ENCODE measurements at places on chromosomes 12 and 14. TPM values are rescaled to one million over a fixed set of nuclear protein-coding genes. Genes with fewer than 3 reads are reported as not detected.

The LRP1 gene
- polyA plus RNA-seq = 166 TPM

The MYH6 gene
- 0.80 TPM for polyA plus RNA-seq

The ARMH4 gene
- 6.5 TPM for polyA plus RNA-seq

The DCAF5 gene
- 26.4 TPM for polyA plus RNA-seq

The KRT74 gene
- polyA plus RNA-seq = not detected

The AHNAK2 gene
- polyA plus RNA-seq = 38.9 TPM

The TRIM9 gene
- not detected for polyA plus RNA-seq

The SDR9C7 gene
- not detected for polyA plus RNA-seq

The DNAH10 gene
- polyA plus RNA-seq = 0.32 TPM

The DEPDC4 gene
- 1.5 TPM for polyA plus RNA-seq

The RTN1 gene
- 0.33 TPM for polyA plus RNA-seq

DNA sequence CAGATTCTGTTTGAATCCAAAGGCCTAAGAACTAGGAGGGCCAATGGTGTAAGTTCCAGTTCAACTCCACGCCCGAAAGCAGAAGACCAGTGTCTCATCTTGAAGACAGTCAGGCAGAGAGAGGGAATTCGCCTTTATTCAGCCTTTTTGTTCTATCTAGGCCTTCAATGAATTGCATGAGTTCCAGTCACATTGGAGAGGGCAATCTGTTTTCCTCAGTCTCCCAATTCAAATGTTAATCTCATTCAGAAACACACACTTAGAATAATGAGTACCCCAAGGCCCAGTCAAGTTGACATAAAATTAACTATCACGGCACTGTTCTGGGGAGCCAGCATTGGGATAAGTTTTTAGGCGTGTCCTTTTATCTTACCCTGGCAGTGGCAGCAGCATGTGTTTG, 65.8 kb downstream of the C14orf39 start:
- no peak for DNase-seq

GRCh38 chr12:53213348-53213747, 6.3 kb upstream of the ITGB7 start:
- peak; percentile 83 for DNase-seq

DNA sequence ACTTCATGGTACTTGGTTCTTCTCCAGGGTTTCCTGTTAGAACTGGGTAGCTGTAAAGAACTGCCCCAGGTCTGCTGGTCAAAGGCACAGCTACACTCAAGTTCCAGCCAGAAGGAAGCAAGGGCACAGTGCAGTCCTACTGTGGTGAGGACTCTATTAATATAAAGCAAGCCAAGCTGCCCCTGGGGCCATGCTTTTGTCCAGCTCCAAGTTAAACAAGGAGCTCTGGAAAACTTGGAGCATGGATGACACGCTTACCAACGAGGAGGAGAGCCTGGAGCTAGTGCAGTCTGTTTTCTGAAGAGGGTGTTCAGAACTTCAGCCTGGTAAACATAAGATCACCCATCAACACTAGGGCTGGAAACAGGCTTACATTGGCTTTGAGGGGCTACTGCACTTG, 4.0 kb downstream of the FZD10 start:
- no peak for DNase-seq

DNA sequence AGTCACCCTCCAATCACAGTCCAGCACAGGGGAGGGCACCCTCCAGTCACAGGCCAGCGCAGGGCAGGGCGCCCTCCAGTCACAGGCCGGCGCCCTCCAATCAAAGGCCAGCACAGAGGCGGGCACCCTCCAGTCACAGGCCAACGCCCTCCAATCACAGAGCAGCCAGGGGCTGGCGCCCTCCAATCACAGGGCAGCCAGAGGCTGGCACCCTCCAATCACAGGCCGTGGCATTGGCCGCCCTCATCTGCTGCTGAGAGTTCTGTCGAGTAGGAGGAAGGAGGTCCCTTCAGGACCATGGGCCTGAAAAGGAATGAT, 26.6 kb downstream of the DDX51 start:
- DNase-seq = no peak

- DNase-seq = no peak
Observed at GRCh38 chr12:39372929-39373328, 70.0 kb downstream of the KIF21A start.

DNA sequence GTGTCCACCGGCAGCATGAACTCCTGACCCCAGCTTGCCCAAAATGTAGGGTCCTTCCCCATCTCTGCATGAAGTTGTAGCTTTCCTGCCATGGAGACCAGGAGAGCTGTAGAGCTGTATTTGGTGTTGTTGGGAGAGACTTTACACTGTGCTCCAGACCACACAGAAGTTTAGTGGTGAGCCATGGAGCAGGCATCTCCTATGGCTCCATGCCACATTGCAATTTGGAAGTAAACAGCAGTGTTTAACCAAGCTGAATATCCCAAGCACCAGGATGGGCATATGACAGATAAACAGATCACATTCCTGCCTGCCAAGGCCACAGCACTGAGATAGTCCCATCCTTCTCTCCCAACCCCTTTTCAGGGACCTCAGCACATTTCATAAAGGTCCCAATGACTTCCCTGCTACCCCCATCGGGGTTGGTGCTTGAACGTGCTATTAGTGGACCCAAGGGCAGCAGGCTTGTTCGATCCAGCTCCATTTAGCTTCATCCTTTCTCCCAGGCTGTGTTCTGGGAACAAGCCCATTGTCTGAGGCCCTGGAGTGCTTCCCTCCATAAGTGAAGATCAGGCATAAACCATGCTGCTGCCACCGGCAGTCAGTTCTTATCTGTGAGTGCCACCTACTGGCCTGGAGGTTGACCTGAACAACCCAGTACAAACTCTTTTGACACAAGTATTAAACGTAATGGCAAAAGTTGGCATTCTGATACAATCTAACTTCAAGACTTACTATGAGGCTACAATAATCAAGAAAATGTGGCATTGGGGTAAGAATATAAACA, 172.3 kb upstream of the ATXN7L3B start:
- DNase-seq = peak; percentile 6

DNA sequence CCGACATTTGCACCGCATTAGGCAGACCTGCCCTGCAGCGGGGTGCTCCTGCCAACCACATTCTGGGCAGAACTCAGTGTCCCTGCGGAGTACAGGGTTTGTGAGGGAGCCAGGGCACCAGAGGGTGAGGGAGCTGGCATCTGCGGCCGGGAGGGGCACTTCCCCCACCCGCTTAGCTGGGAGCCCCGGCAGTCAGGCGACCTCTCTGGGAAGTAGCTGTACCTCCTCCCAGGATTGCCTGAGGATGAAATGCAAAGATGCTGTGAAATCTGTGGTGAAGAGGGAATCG, 58.6 kb downstream of the ANKRD9 start:
- DNase-seq = no peak

- DNase-seq = no peak
Observed at GRCh38 chr14:100032738-100033137, 32.5 kb upstream of the EVL start.

DNA sequence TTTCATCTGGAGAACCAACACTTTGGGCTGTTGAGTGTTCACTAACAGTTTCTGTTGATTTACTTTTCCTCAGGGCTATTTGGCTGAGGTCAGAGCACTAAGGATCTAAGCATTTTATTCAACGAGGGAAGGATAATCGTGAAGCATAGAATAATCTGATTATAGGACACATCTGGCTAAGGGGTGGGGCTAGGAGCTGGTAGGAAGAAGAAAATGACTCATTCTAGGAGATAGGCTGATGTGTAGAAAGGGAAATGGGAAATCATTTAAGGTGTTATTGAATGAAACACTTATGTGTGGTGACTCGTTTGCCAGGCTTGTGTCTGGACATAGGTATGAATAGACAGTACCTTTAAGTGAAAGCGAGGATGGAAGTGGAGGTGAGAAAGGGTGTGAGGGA, 167.2 kb downstream of the ETNK1 start:
- no peak for DNase-seq

- DNase-seq = no peak
Observed at GRCh38 chr12:9134981-9135628, 19.4 kb upstream of the A2M start.

DNA sequence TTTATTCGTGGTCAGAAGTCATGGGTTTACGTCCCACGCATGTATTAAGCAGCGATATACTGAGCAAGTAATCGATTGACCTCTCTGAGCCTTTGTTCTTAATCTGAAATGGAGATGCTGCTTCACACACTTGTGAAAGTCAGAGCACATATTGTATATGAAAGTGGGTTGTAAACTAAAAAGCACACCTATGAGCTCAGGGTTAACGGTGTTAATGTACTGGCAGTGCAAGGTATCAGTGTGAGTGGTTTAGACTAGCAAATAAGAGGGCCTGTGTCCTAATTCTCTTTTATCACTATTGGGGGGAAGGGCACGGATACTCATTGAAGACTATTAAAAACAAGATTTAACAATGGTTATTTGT, 676 bp downstream of the MRPL42 start:
- DNase-seq = no peak

- peak; percentile 5 for DNase-seq
Observed at GRCh38 chr14:83071888-83072501, 1538.3 kb upstream of the SEL1L start.

GRCh38 chr12:7637615-7638014, 28.1 kb downstream of the APOBEC1 start:
- no peak for DNase-seq

- DNase-seq = no peak
Observed at GRCh38 chr12:99352269-99352668, 295.3 kb upstream of the GARIN6 start.

- no peak for DNase-seq
Observed at GRCh38 chr14:28742171-28742846, 24.3 kb upstream of the FOXG1 start.

- DNase-seq = no peak
Observed at GRCh38 chr12:106359646-106360399, 2.3 kb downstream of the POLR3B start.

GRCh38 chr14:52706286-52706685, 714 bp upstream of the PSMC6 start:
- no peak for DNase-seq

DNA sequence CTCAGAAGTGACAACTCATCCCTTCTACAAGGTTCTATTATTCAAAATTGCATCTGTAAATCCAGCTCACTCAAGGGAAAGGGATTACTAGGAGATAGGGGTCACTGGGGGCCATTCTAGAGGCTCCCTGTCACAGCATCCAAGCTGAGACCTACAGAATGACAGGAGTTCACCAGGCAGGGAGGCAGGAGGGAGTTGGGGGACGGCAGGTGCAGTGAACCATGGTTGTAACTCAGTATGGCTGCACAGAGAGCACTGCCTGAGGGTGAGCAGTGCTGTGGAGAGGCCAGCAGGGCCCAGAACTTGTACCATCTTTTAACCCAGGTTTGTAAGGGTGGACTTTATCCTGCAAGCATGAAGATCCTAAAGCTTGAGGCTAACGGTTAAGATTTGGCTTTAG, 37.9 kb upstream of the SINHCAF start:
- DNase-seq = no peak

DNA sequence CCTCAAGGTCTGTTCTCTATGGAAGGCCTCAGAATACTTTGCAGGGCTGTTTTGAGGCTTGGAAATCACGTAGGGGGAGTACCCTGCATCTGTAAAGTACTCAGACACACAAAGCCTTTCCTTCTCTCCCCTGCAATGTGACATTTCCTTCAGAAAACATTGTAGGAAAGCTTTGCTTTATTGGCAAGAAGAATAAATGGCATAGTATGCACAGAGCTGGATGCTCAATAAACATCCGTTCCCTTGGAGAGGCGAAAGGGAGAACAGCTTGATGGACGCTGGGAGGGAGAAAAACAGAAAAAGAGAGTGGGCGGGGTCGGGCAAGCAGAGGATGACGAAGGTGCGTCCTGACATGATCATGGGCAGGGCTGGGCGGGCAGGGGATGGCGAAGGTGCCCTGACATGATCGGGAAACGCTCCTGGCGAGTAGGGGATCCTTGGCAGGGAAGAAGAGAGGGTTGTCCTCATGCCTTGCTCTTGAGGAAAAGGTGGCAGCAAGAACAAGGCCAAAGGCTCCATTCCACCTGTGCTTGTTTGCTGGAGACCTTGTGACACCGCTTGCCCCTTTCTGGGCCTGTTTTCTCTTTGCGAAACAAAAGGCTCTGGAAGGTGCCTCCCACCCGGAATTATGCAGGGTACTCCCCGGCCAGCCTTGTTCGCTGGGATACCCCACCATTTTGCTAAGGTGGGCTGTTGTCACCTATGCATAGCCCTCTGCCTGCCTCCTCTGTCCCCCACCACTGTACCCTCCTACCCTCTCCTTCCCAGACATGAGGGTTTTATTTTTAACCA, 21.1 kb downstream of the IRF2BPL start:
- DNase-seq = no peak

GRCh38 chr14:102020058-102020971, 55.9 kb downstream of the DYNC1H1 start:
- DNase-seq = peak; percentile 94

GRCh38 chr14:98666545-98666944, 605.5 kb downstream of the BCL11B start:
- DNase-seq = no peak

- DNase-seq = no peak
Observed at GRCh38 chr14:61227884-61228591, 53.1 kb downstream of the TMEM30B start.

DNA sequence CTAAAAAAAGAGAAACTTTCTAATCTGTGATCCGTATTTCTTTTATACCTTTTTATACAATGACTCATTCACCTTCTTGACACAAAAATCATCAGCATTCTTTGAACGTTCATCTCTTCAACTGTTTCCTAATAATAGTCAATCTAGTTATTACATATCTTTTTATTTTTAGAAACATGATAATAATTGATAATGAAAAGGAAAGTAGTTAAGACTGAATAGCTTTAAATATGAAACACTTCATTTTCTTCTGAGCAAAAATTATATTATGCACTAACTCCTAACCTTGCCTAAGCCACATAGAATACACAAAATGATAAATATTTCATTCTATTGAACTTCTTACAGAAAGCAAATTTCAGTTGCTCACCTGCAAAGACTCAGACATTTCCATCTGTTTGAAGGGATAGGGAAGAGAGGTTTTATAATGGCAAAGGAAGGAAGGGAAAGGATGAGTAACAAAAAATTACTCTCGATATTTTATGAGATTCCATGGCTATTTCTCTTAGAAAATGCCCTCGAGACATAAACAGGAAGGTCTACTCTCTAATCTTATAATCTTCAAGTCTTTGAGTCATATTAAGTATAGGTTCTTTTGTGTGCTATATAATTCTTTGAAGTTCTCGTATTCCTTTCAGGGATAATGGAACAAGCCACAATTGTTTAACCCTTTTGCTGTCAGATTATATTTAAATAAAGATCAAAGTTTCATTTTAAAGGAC, 7.5 kb upstream of the KLHL42 start:
- peak; percentile 29 for DNase-seq
